CD8-positive, alpha-beta T cell (primary cell): ENCODE measurements at places on chromosomes 1 and 21.

DNA sequence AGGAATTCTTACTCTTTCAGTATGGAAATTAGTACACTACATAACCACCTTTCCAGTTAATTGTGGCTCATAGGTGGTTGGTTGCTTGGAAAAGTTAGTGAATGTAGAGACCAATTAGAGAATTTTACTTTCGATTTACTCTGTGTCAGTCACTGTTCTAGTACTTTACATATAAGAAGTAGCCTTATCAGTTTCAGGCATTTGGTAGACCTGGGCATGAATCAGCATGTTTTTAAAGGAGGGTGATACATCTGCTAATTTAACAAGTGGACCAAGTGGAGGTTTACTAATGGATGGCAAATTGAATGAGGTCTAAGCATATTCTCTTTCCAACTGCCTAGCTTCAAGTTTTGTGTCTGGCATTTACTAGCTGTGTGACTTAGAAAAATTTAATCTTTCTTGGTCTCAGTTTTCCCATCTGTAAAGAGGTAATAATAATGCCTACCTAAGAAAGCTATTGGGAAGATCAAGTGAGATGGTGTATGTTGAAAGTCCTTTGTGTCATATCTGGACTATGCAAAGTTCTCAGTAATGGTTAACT is 1158.6 kb downstream of the PLA2G4A start:
- DNase-seq = no peak

DNA sequence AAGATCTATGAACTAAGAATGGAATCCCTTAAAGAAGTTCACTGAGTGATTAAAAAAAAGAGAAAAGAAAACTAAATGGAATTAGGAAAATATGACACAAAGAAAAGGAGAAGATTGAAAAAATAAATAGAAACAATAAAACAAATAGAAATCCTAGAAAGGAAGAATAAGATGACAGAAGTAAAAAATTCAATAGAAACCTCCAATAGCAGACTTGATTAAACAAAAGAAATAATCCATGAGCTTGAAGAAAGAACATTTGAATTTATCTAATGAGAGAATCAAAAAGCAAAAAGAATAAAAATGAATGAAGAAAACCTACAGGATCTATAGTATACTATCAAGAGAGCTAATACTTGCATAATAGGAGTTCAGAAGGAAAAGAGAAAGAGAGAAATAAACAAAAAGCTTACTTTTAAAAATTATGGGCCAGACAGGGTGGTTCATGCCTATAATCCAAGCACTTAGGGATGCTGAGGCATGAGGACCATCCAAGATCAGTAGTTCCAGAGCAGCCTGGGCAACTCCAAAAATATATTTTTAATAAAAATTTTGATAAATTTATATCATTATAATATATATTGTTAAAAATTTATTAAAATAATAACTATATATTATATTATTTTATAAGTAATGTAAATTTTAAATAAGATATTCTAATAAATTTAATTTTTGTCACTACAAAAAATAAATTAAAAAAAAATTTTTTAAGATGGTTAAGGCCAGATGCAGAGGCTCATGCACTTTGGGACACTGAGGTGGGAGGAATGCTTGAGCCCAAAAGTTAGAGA is 9.4 kb upstream of the VN1R5 start:
- no peak for DNase-seq

GRCh38 chr1:43883321-43883720 is 50.3 kb upstream of the ARTN start:
- no peak for DNase-seq

DNA sequence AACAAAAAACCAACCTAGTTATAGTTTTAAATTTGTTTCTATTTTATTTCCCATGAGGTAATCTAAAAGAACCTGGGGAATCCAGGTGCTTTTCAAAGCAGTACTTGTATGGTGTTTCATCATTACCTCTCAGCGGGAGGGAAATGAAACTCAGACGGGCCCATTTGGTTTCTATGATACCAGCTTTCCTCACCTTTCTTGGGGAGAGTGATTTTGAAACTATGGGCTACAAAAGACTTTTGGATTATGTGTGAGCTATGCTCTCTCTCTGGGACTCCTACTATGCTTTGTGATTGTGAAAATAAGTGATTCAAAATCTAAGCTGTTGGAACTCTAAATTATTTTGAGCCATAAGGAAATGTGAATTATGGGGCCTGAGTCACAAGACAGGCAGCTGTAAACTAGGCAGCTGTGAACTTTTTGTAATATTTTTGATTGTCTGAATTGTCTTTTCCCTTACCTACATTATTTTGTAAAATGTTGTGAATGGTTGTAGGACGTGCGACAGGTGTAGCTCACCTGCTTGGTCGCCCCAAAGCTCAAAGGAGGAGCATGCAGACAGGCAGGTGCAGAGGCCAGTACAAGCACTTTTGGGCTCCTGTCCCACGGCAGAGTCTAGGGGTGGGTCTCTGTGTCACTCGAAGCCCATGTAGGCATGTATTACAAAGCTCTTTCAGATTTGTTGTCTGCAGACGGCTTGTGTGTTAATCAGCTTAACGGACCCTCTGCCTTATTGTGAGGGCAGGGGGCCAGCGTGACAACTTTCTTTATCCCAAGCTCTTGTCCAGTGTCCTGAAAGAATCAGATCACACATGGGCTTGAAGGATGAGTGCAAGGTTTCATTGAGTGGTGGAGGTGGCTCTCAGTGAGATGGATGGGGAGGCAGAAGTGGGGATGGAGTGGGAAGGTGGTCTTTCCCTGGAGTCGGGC is 64.8 kb upstream of the BACH1 start:
- DNase-seq = no peak

DNA sequence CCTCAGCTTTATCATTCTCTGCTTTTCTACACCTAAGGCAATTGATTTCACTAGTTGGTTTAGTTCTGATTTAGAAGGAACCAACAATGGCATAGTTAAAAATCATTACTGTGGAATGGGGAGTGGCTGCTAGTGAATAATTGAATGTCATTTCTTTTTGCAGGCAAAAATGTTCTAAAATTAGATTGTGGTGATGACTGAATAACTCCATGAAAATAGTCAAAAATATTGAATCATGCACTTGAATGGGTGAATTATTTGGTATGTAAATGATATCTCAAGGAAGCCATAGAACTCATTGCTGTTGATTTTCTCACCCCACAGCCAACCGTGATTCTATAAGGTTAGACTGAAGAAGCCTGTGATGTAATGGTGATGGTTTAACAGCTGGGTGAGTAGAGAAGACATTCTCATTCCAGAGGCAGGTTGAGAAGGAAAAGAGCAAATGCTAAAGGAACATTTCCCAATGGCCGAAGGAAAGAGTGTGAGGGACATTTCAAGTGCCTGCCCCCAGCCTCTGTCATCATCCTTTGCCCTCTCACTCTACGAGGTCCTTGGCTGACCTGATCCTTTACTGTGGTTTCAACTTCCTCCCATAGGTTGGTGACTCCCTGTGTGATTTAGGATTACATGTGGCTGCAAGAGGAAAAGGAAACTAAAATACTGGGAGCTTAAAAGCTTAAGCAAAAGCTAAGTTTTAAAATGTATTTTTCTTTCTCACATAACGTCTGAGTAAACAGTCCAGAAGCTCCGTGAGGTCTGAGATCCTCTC is 12.5 kb downstream of the OVAAL start:
- DNase-seq = no peak

GRCh38 chr21:42447182-42447581 is 43.5 kb downstream of the UBASH3A start:
- DNase-seq = no peak

DNA sequence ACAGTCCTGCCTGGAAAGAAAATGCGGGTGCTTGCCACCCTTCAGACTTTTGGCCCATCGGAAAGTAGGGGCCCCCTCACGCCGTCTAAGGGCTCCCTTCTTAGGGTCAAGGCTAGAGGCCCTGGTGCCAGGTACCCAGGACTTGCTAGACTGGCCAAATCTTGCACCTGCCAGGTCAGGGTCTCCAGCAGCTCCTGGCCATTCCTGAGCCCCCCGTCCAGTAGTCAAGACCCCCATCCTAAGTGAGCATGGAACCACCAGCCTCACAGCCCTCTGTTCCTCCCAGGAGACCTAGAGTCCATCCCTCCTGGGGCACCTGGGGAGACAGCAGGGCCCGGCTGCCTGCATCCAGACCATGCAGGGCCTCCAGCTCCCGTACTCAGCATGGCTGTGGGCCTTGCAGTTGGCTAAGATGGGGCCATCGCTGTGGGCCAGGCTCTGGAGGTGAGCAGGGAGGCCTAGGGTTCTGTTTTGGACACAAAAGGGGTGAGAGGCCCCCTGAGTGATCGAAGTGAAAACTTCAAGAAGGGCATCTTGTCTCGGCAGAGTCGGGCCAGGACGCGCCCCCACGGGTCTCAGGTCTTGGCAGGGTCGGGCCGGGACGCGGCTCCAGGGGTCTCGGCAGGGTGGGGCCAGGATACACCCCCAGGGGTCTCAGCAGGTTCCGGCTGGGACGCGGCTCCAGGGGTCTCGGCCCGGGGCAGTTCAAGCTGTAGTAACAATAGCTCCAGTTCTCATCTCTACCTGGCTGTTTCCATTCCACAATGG is 5.9 kb downstream of the FNDC10 start:
- no peak for DNase-seq

DNA sequence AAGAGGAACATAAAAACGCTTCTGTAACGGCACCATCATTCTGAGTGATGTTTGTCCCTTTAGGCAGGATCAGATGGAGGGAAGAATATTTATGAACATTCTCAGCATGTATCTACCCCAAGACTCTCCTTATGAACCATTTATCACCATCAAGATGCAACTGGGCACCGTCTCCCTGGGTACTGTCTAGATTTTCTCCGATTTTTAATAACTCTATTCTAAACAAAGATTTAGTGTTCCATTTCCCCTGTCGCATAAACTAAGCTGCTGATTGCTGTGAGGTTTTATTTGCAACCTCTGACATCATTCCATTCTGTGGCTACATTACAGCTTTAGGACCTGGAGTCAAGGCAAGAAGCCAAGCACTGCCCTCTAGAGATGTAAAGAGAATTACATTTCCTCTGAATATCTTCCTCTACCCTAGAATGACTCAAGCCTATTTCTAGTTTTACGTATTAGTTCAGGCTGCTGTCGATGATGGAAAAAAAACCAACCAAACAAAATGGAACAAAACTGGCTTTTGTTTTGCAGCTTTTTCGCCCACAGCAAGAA is 130.1 kb upstream of the MAP1LC3C start:
- DNase-seq = no peak

DNA sequence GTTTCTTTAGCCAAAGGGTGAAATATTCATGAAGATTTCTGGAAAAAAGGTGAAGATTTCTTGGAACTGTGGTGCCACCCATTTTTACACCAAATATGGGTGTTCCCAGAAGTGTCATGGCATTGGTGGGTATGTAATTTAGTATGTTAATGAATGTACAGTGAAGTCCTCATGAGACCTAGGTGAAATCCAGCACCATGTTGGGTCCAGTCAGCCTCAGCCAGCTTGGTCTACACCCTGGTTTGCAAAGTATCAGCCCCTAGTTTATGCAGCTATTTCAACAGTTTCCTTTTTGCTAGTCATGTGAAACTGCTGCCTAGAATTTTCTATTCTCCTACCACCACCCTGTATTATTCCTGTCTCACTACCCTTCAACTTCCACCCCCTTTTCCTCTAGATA is 63.1 kb upstream of the CXADR start:
- no peak for DNase-seq

DNA sequence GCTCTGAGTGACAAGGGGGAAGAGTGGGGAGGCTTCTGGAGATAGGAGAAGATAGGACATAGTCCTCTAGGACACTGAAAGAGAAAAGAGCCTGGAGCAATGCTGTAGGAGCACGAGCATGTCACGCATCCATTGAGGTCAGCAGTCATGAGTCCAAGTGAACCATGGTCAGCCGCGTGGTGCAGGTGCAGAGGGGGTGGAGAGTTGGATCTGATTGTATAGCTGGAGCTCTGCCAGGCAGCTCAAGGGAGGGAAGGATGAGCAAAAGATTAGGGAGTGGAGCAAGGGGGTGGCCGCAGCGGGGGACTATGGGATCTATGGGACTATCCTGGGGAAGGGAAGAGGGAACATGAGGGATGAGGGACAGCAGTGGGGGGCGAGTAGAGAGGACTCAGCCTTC is 14.0 kb downstream of the PADI1 start:
- DNase-seq = no peak

- no peak for DNase-seq
Observed at GRCh38 chr21:34865400-34866241, 183.5 kb downstream of the RUNX1 start.

DNA sequence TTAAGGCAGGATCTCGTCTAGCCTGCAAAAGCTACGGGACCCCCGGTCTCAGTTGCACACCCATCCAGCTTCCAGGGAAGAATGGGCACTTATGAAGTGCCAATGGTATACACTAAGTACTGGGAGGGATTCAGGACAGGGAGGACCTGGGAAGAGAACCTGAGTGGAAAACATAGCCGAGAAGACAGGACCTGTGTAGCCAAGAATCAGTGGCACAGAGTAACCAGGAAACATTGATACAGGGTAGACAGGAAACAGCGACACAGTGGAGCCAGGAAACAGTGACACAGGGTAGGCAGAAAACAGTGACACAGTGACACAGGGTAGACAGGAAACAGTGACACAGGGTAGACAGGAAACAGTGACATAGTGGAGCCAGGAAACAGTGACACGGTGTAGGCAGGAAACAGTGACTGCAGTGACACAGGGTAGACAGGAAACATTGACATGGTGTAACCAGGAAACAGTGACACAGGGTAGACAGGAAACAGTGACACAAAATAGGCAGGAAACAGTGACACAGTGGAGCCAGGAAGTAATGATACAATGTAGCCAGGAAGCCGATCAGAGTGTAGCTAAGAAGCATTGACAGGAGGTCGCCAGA is 138.0 kb upstream of the ARHGEF16 start:
- DNase-seq = no peak

GRCh38 chr1:200131551-200132125 is 104.1 kb downstream of the NR5A2 start:
- DNase-seq = no peak

- no peak for DNase-seq
Observed at GRCh38 chr1:58966103-58966916, 182.5 kb upstream of the JUN start.

DNA sequence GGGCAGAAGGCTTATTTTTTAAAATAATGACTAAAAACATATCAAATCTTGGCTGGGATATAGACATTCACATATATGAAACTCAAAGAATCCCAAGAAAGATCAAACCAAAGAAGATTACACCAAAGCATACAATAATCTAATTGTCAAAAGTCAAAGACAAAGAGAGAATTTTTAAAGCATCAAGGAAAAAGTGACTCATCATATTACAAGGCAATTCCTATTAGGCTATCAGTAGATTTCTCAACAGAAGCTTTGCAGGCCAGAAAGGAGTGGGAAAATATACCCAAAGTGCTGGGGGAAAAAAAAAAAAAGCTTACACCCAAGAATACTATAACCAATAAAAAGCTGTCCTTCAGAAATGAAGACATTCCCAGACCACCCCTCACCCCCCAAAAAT is 375.6 kb downstream of the BRINP2 start:
- no peak for DNase-seq

- DNase-seq = no peak
Observed at GRCh38 chr1:108124023-108124422, 76.1 kb downstream of the SLC25A24 start.
